ENCODE measurements at places on chromosomes 6 and 20. TPM values are rescaled to one million over a fixed set of nuclear protein-coding genes. Genes with fewer than 3 reads are reported as not detected.

DNA sequence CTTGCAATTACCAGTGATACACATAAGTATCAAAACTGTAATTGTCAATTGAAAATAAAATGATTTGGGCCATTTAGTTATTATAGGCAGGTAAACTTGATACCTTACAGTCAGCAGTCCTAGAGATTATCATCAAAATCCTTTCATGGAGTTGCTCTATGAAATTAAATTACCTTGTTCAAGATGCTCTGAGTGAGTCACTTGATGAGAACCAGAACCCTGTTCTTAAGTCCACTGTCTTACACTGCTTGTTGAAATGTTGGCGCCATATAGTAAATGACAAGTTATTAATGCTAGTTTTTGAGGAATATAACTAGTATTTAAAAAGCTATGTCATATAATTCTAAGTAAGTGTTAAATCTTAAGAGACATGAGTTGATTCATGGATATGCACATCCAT lies 37.2 kb upstream of the BAG2 start:
- H3K27ac ChIP-seq: no peak overlapping the region
- H3K4me3 ChIP-seq: no peak overlapping the region
- H3K27me3 ChIP-seq: no peaks in the 10 kb centered on the region
- peaks cover 10% of the 10 kb centered on the region for H3K36me3 ChIP-seq
- no peaks in the 10 kb centered on the region for H3K4me1 ChIP-seq

Gene SPTLC3
- total RNA-seq: not detected

Gene NSFL1C
- total RNA-seq: 93.4 TPM

GRCh38 chr6:166862287-166862977 lies 93.9 kb downstream of the RNASET2 start:
- H3K27me3 ChIP-seq: no peaks in the 10 kb centered on the region
- H3K4me1 ChIP-seq: no peaks in the 10 kb centered on the region
- H3K36me3 ChIP-seq: no peaks in the 10 kb centered on the region
- DNase-seq: no peak

GRCh38 chr6:155943635-155944034 lies 488.0 kb upstream of the NOX3 start:
- no peak for DNase-seq
- no peaks in the 10 kb centered on the region for H3K36me3 ChIP-seq
- no peak overlapping the region for H3K27ac ChIP-seq
- no peaks in the 10 kb centered on the region for H3K4me1 ChIP-seq
- no peak overlapping the region for H3K4me3 ChIP-seq

DNA sequence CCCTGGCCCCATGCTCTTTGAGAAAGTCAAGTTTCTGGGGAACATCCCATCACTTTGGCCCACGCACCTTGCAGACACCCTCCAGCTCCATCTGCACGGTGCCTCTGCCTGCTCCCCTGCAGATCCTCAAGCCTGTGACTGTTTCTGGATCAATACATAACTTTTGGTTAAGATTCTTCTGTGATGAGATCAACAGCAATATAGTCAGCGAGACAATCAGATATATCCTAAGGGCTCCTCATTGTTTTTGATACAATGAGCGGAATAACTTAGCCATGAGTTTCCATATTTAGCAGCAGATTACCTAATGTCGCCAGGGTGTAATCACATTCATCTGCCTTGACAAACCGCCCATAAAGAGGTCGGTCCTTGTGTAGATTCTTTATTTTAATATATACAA lies 109.3 kb upstream of the MTHFD1L start:
- H3K27me3 ChIP-seq: no peaks in the 10 kb centered on the region
- DNase-seq: no peak
- H3K4me3 ChIP-seq: no peak overlapping the region
- no peaks in the 10 kb centered on the region for H3K36me3 ChIP-seq

DNA sequence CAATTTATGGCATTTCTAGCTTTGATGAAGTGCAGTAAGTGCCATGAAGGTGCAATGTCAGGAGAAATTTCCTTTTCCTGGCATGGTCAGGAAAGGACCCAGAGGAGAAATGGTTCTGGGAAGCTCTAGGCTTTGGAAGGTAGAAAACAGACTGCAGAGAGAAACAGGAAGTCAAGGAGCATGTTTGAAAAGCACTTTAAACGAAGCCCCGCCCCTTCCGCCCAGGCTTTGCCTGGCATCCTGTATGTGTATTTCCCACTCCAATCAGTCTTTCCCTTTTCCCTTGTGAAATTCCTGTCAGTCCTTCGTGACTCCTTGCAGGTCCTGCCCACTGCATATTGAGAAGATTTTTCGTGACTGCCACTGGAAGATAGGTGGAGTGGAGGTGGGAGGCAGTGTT lies 320.9 kb upstream of the SASH1 start:
- H3K27ac ChIP-seq: no peak overlapping the region
- H3K4me3 ChIP-seq: no peak overlapping the region
- DNase-seq: no peak
- no peaks in the 10 kb centered on the region for H3K36me3 ChIP-seq
- H3K4me1 ChIP-seq: no peaks in the 10 kb centered on the region

- no peaks in the 10 kb centered on the region for H3K4me1 ChIP-seq
- DNase-seq: no peak
- no peaks in the 10 kb centered on the region for H3K36me3 ChIP-seq
- no peak overlapping the region for H3K4me3 ChIP-seq
- no peak overlapping the region for H3K27ac ChIP-seq
- H3K27me3 ChIP-seq: 0 out of 2 replicates have a peak, but pooled peaks cover 3% of the 10 kb centered on the region
Observed at GRCh38 chr6:88124925-88125557, 41.1 kb downstream of the CNR1 start.

Gene SIRPD
- total RNA-seq: not detected

GRCh38 chr20:10466325-10466724 lies 31.2 kb downstream of the SLX4IP start:
- DNase-seq: no peak
- peaks cover 34% of the 10 kb centered on the region for H3K4me1 ChIP-seq
- 0 out of 2 replicates have a peak, but pooled peaks cover 3% of the 10 kb centered on the region for H3K36me3 ChIP-seq
- no peak overlapping the region for H3K4me3 ChIP-seq

DNA sequence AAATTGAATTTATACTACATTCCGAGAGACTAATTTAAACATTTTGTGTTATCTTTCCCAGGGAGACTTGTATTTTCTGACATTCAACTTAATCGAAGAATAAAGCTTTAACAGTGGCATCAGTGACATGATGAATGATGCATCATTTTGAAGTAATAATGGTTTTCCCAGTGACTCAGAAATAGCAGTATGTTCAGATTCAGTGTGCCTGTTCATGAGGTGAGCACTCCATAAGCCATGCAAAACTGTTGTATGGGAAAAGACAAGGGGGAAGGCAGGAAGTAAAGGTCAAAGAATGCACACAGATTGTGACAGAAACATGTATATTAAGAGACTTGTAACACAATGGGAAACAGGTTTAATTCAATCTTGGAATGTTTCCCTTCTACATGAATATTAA lies 1348.2 kb upstream of the GJE1 start:
- no peak overlapping the region for H3K27ac ChIP-seq
- H3K4me1 ChIP-seq: no peaks in the 10 kb centered on the region
- H3K27me3 ChIP-seq: no peaks in the 10 kb centered on the region
- H3K4me3 ChIP-seq: no peak overlapping the region

DNA sequence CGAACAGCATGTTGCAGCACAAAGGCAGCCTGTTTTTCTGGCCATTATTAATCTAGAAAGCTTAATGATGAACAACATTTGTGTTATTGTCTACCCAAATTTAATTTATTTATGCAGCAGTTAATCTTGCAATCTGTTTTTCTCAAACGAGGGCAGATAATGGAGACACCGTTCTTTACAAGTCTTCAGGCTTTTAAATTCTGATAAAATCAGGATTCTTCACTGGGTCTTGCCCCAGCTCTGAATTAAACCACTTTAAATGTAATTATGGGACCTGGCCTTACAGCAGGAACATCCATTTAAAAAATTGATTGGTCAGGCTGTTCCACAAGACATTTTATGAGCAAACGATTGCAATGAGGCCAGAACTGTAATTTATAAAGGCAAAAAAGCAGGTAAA lies 26.5 kb upstream of the INSM1 start:
- DNase-seq: no peak
- H3K36me3 ChIP-seq: no peaks in the 10 kb centered on the region
- H3K27me3 ChIP-seq: no peaks in the 10 kb centered on the region
- H3K4me1 ChIP-seq: no peaks in the 10 kb centered on the region
- no peak overlapping the region for H3K4me3 ChIP-seq

DNA sequence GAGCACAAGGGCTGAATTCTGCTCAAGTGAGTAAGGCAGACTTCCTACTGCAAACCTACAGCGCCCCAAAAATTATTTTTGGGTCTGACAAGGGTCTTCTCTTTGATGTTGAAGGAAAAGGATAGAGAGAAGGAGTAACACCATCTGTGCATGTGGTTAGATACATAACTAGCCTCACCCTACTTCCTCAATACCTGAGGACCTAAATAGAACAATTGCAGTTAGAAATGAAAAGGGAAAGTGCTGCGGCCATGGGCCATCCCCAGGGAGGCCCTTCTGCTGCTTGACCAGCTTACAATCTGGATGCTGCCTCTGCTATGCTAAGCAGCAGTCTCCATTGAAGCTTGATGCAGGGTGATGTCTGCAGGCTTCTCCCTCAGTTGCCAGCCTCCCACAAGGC lies 63.2 kb upstream of the ARMH2 start:
- peaks cover 3% of the 10 kb centered on the region for H3K4me1 ChIP-seq
- H3K27me3 ChIP-seq: peaks cover 7% of the 10 kb centered on the region
- no peak overlapping the region for H3K27ac ChIP-seq
- DNase-seq: no peak

Gene F13A1
- total RNA-seq: 0.34 TPM

DNA sequence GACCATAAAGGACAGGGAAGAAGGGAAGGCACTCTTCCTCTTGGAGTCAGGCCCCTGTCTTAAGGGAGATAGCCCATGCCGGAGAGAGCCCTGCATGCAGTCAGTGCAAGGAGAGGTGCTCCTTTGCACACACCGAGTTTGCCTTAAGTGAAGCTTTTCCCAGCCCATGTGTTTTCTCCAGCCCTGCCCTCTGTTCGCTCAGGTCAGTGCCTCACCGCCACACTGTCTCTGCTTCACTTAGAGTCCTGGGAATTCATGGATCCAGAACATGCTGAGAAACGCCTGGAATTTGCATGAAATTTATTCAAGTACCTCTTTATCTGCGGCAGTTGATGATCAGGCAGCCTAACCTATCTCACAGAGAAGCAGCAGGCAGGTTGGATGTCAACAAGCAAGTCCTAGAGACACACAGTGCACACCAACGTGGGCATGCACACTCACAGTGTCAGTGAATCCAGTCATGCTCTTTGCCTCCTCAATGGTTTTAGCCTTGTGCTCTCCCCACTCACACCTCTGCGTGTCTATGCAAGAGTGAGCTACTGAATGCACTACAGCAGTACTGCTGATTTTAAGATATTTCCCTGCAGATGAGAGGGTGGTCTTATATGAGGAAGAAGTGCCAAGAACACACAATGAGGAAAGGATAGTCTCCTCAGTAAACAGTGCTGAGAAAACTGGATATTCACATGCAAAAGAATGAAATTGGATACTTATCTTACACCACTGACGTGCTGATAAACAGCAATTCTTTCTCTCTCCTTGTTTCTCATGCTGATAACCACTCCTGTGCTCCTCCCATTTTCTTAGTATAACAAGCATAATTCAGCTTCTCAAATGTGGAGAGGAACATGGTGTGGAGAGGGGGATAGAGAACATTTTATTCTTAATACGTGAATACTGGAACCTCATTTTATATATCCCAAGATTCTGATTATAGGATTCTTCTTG lies 295.1 kb upstream of the CDYL start:
- no peak overlapping the region for H3K4me3 ChIP-seq
- H3K27ac ChIP-seq: no peak overlapping the region
- no peaks in the 10 kb centered on the region for H3K27me3 ChIP-seq
- DNase-seq: no peak
- no peaks in the 10 kb centered on the region for H3K36me3 ChIP-seq

DNA sequence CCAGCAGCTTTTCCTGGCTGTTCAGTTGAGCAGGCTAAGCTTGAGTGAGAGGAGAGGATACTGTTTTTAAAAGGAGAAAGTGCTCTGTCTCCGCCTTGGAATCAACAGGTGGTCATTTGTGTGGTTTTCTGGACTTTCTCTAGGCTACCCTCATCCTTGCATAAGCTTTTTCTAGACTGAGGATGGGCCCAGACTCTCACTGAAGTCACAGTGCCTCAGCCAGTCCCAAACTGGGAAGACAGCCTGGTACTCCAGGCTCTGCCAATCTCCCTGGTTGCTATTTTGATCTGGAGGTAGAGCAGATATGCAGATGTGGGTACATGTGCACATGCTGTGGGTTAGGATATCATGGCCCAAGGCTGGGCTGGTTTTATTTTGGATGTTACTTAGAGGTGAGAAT lies 7.0 kb downstream of the SCUBE3 start:
- no peak for DNase-seq
- no peak overlapping the region for H3K27ac ChIP-seq
- H3K27me3 ChIP-seq: no peaks in the 10 kb centered on the region
- H3K4me3 ChIP-seq: no peak overlapping the region
- H3K4me1 ChIP-seq: no peaks in the 10 kb centered on the region
- no peaks in the 10 kb centered on the region for H3K36me3 ChIP-seq

DNA sequence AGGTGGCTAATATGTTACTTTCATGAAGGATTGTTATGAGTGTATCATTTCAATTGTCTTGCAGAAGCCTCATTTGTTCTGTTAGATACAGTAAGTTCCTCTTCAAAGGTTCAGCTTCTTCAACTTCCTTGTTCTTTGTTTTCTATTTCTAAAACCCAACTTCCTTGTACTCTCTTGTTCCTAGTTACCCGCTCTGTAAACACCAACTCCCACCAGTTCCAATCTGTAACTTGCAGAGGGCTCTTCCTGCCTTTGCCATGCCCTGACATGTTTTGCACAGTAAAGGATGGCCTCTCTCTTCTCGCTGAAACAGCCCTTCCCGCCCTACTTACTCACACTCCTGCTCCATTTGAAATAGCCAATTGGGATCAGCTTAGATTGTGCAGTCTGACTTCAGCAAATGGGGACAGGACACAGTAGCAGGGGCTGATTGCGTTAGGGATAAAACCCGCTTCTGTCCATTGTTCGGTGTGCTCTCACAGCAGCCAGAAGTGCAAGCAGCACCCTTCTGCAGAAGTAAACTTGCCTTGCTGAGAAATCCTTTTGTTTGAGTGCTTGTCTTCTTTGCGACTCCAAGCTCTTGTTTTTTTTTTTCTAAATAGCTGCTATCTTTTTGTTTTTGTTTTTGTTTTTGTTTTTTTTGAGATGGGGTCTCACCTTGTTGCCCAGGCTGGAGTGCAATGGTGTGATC lies 45.9 kb upstream of the POU5F1 start:
- no peaks in the 10 kb centered on the region for H3K4me1 ChIP-seq
- no peak overlapping the region for H3K27ac ChIP-seq
- no peak for DNase-seq

DNA sequence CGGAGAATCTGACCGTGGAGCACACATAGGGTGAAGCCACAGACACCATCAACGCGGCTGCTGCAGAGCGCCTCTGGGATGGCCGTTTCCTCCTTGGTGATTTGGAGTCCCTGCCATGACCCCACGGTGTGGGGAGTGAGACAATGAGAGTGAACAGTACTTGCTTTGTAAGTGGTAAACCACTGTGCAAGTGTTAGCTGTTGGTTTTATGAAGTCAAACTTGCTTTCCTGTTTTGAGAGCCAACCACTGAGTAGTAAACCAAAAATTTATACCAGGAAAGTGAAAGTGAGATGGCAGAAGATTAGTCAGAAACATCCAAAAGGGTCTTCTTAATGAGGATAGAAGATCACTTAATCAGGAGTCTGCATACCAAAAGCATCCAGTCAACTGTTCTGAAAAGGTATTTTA lies 160.7 kb downstream of the FOXC1 start:
- H3K27me3 ChIP-seq: no peaks in the 10 kb centered on the region
- no peak for DNase-seq
- H3K36me3 ChIP-seq: no peaks in the 10 kb centered on the region

Gene SAPCD1
- total RNA-seq: 18.2 TPM
